Right renal pelvis (tissue), 4 donors: ENCODE measurements at places on chromosomes 1 and 21. TPM values are rescaled to one million over a fixed set of nuclear protein-coding genes. Genes with fewer than 3 reads are reported as not detected.

MECR gene
- polyA plus RNA-seq = 28.0 TPM

- peak; percentile 27 for DNase-seq
Observed at GRCh38 chr1:202998836-202999750, 8.1 kb upstream of the TMEM183A start.

KIF21B gene
- 2.2 TPM for polyA plus RNA-seq

- no peak for DNase-seq
Observed at GRCh38 chr1:182561456-182561855, 27.6 kb downstream of the RNASEL start.

- DNase-seq = no peak
Observed at GRCh38 chr1:34412598-34413370, 236.1 kb downstream of the C1orf94 start.

DNA sequence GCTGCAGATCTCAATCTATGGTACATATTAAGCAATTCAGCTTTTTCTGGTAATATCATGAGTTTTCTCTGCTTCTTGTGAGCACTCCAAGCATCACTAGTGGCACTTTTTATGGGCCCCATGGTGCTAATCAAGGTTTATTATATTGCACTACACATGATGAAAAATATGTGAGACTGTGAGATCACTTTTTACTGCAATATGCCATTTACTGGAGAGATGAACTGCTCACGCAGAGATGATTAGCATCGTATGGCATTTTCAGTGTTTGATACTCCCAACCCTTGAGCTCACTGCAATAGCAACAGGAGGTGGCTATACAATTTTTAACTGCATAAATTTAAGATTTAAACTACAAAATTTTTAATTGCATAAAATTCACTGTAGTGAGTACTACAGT is 8.7 kb upstream of the KCNK1 start:
- no peak for DNase-seq

DNA sequence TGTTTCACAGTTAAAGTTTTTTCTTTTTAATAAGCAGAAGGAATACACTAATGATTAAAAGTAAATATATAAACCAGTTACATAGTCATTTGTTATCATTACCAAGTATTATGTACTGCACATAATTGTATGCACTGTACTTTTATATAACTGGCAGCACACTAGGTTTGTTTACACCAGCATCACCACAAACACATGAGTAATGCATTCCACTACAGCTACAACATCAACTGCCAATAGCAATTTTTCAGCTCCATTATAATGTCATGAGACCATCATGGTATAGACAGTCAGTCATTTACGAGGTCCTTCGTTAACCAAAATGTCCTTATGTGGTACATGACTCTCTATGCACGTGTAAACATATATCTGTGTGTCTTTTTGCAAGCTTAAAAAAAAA is 35.2 kb downstream of the SCYL3 start:
- DNase-seq = no peak

DNA sequence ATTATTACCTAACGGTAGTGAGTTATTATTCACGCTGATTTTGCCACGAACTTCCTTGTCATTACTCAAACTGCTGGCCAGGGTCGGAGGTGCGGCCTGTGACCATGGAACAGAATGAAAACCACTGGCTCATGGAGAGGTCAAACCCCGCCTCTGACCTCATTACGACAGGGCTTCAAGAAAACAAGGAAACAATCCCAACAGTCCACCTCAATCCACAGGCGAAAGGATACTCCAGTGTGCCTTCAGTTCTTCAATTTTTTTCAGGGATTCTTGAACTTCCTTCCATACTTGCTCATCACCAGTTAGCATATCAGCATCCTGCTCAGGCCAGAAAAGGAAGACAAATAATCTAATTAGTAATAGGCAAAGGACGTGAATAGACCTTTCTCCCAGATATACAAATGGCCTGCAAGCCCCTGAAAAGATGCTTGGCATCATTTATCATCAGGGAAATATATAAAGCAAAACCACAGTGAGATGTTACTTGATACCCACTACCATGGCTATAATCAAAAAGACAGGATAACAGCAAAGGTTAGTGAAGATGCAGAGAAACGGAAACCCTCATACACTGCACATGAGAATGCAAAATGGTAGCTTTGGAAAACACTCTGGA is 643.4 kb downstream of the SMYD3 start:
- DNase-seq = no peak

DNA sequence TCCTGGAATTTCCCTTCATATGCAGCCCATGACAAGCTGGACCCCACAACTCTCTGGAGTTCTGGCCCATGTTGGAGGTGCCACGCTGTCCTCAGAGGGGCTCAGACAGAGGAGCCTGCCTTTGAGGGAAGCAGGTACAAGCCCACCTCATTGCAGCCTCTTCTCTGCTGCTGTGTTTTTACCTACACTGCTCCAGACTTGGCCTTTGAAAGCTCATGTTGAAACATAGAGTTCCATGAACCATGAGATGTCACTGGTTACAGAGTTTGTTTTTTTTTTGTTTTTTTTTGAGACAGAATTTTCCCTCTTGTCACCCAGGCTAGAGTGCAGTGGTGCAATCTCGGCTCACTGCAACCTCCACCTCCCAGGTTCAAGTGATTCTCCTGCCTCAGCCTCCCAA is 22.1 kb upstream of the ZBTB21 start:
- no peak for DNase-seq

GRCh38 chr1:109299558-109300343 is 7.1 kb downstream of the MYBPHL start:
- DNase-seq = no peak

OR2T2 gene
- 0.01 TPM for polyA plus RNA-seq

CD2 gene
- 0.45 TPM for polyA plus RNA-seq

GRCh38 chr21:25913479-25913878 is 178.7 kb downstream of the GABPA start:
- no peak for DNase-seq

HPCA gene
- 0.63 TPM for polyA plus RNA-seq

DNA sequence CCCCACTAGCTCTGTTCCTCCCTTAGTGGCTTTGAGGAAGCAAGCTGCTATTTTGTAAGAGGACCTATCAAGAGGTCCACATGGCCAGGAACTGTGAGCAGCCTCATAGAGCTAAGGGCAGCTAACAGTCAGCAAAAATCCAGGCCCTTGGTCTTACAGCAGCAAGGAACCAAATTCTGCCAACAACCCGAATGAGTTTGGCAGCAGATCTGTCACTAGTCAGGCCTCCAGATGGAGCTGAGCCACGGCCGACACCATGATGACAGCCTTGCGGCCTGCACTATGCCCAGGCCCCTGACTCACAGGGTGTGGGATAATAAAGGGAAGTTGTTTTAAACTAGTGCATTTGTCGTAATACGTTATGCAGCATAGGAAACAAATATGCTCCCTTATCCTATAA is 28.0 kb upstream of the H3-3A start:
- no peak for DNase-seq

- DNase-seq = no peak
Observed at GRCh38 chr1:238777551-238777950, 608.8 kb upstream of the CHRM3 start.

- DNase-seq = no peak
Observed at GRCh38 chr1:50103615-50104081, 5.1 kb upstream of the ELAVL4 start.

CLCA4 gene
- polyA plus RNA-seq = not detected

TESK2 gene
- 6.3 TPM for polyA plus RNA-seq

DNA sequence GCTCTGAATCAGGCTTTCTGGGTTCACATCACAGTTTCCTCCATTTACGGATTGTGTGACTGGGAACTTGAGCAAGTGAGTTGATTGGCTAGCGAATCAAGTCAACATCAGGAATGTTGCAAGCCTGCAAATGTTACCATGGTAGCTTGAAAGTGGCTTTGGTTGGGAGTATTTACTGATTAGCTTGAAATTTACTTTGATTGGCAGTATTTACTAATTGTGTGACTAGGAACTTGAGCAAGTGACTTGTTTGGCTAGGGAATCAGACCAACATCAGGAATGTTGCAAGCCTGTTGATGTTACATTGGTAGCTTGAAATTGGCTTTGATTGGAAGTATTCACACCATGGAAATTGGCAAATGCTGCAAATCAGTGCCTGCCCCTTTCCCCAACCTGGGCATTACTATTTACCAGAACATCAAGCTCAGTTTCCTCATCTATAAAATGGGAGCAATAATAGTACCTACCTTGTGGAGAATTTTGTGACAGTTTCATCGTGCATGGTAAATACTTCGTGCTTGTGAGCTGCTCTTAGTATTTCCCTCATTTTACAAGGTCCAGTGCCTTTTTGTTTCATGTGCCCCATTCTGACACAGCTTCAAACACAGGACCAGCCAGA is 23.1 kb upstream of the B3GALNT2 start:
- DNase-seq = no peak

DNA sequence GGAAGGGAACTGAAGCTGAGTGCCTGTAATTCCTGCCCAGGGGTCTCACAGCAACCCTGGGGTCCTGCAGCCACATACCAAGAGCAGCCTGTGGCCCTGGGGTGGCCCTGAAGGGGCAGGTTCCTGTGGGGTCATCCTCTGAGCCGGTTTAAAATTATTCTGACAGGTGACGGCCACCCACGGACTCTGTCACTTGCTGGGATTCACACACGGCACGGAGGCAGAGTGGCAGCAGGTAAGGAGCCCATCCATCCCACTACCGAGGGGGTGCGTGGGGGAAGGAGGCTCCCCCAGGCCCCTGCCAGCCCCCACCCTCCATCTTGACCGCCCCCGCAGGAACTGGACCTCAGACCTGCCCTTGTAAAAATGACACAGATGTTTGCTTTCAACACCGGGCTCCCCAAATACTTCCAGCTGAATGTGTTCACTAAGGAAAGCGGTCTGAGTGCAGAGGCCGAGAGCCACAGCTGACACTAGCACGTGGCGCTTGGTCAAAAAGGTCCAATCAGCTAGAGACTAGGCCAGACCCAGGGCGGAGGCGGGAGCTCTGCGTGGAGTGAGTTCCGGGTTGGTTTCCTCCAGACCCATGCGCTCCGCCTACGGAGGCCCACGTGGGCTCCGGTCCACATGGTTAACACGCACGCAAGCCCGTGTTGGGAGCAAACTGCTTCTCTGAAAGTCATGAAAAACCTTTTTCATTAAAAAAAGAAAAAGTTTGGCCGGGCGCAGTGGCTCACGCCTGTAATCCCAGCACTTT is 10.0 kb downstream of the YBEY start:
- no peak for DNase-seq

POU3F1 gene
- polyA plus RNA-seq = 1.1 TPM

DNA sequence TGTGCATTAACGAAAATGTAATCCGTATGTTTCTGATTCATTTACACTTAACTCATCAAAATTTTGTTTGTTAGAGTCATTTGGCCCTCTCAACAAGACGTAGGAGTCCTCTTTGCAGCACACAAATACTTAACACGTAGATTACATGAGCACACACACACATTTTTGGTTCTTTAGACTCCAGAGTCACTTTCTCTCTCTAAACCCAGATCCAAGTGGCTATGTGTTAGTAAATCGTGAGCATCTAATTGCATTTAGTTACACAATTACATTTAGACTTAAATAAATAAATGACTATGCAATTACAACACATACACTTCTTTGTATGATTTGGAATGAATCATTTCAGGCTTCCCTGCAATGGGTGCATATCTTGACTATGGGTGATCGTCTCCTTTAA is 109.0 kb upstream of the GREM2 start:
- no peak for DNase-seq

SH2D1B gene
- polyA plus RNA-seq = 0.14 TPM

ANGEL2 gene
- polyA plus RNA-seq = 36.2 TPM

GRCh38 chr21:14358775-14359174 is 24.2 kb downstream of the HSPA13 start:
- DNase-seq = no peak

GRCh38 chr1:160115545-160116282 is at the start of gene ATP1A2:
Gene ATP1A2, plus strand, starts transcription at chr1:160115759. Its CDS starts 103 bp downstream, at chr1:160115862.
- DNase-seq = no peak
